WTC11 (cell line): ENCODE measurements at places on chromosomes 2 and 18.

- no peak for DNase-seq
These were observed 107.5 kb downstream of the MSTN start for GRCh38 chr2:189954989-189955388.

- DNase-seq = no peak
These were observed 101.9 kb downstream of the NFATC1 start for GRCh38 chr18:79497638-79498081.

- no peak for DNase-seq
These were observed 102.1 kb upstream of the LMAN1 start for GRCh38 chr18:59461171-59461570.

DNA sequence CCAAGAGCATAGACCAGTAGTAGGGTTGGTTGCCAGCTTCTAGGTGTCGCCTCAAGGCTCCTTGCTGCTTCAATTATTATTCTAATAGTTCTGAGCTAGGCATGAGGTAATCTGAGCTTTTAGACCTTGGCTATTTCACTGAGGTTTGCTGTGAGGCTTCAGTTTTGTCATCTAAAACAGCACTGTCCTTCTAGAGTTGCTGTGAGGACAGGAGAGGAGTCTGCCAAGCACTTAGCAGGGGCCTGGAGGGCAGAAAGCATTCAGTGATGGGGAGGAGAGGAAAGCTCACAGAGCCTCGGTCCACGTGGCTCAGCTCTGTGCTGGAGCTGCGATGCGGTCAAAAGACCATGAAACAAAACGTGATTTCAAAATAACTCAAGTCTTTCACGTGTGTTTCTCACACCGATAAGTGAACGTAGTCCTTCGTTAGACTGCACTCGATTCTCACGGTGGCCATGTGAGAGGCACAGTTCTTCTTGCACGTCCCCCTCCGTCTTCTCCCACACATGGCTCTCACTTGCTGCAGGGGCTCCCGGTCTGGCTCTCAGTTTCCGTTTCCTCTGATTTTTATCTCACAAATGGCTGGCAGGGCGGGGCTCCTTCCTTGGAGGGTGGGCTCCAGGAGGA, 113.7 kb downstream of the B3GNT2 start:
- no peak for DNase-seq

GRCh38 chr2:234964631-234965461, 13.0 kb downstream of the SH3BP4 start:
- no peak for DNase-seq
